ENCODE measurements at places on chromosomes 6 and 20.

DNA sequence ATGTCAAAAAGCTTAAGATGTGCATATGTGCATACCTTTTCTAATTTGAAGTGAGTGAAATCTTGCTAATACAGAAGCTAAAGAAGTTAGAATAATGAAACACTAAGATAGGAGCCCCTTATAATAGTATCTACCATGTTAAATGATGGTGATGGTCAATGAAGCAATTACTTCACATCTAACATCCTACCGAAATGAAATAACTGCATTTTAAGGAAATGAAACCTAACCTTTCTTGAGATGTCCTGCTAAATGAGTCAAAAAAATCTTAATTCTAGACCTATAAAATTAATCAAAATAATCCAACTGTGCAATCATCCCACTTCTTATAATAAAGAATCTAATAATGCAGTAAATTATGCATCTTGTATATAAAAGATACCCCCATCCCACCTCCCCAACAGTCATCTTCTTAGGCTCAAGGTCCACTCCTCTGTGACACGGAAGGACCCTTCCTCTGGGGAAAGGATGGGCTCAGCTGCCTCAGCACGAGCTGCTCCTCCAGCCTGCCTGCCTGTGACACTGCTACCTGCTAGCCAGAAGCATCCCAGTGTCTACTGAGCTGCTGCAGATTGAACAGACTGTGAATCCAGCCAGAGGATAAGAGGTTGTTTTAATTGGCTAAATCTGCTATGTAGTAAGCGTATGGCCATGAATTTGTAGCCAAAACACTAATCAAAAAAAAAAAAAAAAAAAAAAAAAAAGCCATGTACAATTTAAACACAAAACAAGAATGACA lies 129.6 kb upstream of the BEND3 start:
- no peak for DNase-seq

- DNase-seq, result no peak
These were observed 1.9 kb downstream of the UBE2C start for GRCh38 chr20:45814314-45814713.

DNA sequence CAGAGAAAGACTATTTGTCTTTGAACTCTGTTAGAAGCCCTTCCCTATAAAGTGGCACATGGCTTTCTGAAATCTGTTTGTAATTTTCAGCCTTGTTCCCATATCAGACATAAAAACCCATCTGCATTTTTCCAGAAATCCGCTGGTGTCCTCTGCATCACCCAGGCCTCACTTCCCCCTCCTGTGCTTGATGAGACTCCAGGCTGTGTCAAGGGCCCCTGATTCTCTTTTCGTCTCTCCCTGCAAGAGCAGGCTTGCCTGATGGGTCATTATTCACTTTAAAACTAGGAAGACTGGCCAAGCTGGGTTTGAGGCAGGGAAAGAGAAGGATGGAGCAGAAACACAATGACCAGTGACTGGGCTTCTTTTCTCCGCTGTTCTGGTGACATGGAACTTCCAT lies 10.6 kb upstream of the PROKR2 start:
- DNase-seq, result no peak

DNA sequence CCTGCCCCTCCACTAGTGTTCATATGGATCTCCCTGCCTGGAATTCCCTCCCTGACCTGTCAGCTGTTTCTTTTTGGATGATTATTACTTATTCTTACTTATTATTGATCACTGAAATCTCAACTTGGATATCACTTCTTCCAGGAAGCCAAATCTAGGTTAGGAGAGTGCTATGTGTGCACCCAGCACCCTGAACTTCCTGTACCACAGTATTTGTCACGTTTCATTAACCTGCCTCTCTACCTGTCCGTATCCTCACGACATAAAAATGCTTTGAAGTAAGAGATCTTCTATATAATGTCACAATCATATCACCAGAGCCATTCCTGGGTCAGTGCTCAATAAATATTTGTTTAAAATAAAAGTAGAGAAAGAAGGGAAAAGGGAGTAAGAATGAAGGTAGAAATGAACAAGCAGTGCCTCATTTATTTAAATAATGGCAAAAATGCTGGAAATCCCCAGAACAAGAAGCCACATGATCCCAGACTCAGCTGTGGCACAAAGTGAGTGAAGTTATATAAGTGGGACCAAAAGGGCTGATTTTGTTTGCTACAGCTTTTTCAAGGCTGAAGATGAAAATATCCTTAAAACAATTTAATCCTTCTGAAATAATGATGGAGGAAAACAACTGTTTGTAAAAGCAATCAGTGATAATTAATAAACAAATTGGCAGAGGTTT lies 88.0 kb upstream of the MANEA start:
- no peak for DNase-seq

DNA sequence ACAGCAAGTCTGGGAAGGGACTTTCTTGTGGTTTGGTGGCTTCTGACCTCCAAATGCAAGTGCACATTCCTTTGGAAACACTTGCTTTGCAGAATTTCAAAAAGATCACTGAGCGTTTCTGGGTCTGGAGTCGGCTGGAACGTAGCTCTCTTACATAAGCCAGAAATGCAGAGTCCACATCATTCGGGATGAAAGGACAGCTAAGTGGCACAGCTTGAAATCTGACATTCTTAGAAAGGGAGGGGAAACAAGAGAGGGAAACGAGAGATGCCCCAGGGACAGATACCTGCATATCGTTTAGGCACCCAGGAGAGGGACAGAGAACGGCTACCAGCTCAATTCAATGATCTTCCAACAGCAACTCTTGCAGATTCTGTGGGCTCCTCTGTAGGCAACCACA lies 118.7 kb downstream of the NFATC2 start:
- peak; percentile 88 for DNase-seq

- no peak for DNase-seq
These were observed 24.4 kb downstream of the UQCC1 start for GRCh38 chr20:35387334-35387733.

- DNase-seq, result no peak
These were observed 81.8 kb downstream of the EDN3 start for GRCh38 chr20:59382157-59382725.

DNA sequence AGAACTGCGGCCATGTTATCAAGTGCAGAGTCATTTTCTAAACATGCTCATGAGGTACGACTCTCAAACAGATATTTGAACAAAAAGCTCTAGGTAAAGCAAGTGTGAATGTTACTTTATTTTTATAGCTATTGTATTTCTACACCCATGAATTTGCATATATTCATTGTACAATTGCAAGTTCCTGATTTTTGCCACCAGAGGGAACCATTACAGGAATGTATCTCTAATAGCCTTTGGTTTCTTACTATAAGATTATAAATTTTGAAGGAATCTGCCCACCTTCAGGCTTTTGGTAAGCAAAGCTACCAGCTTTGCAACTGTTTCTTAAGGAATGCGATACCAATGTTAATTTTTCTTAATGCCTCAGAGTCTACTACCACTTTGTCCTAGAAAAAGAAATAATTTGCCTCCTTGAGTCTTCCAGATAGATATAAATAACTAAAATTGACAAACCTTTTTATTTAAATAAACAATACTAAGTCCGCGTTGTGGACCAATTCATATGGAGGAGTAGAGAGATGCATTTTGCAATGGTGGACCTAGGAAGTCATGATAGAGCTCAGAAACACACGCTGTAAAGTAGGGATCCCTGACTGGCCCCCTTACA lies 125.4 kb upstream of the SAMD5 start:
- no peak for DNase-seq

DNA sequence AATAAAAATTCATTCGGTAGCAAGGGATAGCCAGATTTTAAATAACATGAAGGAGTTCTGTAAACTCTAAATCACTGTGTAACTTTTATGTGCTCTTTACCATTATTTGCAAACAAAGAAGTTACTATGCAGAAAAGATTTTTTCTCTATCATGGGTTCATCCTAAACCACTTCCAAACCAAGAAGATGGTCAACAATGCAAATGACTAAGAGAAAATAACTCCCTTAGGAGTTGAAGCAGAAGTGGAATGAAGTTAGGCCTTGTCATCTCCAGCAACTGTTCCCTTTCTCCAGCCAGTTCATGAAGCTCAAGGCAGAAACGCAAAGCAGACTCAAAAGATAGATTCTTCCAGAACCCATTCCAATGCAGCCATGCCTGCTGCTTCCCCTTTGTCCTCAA lies 66.0 kb downstream of the MBOAT1 start:
- no peak for DNase-seq

- no peak for DNase-seq
These were observed 94.9 kb downstream of the JARID2 start for GRCh38 chr6:15340775-15341174.

DNA sequence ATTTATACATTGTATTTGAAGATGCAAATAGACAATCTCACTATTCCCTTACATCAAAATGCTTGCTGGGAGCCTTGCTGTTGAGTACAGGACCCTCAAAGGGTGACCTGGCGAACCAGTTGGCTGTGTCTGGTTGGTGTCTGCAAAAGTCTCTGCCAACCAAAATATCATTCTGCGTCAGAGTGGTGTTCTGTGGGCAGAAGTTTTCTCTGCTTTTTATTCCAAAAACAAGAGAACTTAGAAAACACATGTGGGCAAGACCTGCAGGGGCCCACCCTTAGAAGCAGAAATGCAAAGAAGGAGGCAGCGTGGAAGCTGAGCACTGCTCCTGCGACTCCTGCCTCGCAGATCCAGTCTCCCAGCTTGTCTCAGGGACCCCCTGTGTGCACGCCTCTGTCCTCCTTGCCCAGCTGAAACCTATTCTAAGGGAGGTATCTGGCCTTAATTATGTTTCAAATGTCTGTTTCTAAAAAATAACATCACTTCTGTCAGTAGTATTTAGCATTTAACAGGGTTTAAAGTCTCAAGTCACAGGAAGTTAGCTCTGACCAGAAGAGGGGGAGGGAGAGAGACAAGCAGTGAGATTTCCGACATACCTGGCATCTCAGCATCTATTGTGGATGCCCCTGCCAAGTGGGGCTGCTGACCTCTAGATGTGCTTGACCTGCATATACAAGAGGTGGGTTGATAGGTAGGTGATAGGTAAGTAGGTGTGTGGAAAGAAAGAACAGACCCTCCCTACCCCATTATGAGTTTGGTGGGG lies 101.3 kb downstream of the SASH1 start:
- DNase-seq, result no peak

DNA sequence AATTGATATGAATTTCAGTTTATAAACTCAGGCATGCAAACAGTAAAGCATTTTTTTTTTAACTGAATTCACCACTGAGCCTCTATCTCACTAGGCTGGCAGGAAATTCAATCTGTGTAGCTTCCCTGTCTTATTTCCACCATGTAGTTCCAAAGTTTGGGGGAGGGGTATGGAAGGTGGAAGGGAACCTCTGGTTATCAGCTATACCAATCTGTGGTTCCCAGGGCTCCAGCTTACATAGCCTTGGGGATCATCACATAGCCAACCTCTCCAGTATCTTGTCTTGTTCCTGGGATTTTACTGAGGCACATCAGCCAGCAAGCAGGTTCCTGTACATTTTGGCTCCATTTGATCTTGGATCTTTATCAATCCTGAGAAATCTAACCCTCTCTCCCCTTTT lies 15.6 kb downstream of the RAD21L1 start:
- peak; percentile 32 for DNase-seq
